ENCODE measurements at places on chromosomes 1 and 21.

GRCh38 chr1:57934745-57935144 is 510.9 kb upstream of the DAB1 start:
- DNase-seq, result no peak

DNA sequence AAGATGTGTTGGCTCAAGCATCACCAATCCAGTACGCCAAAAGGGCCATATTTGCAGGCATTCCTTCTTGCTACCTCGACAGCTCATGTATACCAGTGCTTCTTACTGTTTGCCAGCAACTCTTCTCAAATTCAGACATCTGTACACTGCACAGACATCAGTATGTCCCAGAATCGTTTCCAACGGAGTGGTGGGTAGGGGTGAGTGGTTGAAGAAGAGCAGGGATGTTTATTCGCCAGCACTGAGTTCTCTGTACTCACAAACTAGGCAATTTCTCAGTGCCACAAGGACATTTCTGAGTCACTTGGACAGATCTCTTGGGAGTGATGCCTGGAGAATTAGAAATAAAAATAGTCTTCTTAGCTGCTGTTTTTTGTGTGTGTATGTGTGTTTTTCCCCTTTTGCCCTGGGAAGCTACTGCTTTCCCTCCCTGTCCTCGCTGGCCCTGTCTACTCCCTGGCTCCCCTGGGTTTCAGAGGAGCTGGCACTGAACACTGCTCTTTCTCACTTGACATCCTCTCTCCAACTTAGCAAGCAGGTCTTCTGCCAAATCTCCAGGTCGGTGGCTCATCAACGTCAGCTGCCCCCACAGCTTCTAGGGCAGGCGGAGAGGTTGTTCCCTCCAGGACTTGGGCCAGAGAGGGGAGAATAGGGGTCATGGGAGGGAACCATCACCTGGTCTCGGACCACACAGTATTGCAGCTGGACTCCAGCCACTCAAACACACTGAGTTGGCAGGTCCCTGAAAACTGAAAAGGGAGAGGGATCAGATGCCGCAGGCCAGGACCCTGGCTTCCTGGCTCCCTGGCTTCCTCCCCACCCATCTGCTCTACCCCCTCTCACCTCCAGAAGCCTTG is 90.5 kb downstream of the NMNAT2 start:
- no peak for DNase-seq

- no peak for DNase-seq
Observed at GRCh38 chr1:180571060-180571831, 12.5 kb downstream of the OVAAL start.

GRCh38 chr1:178275553-178275952 is 181.6 kb downstream of the RASAL2 start:
- DNase-seq, result no peak

- no peak for DNase-seq
Observed at GRCh38 chr1:29412591-29412990, 176.3 kb downstream of the PTPRU start.

GRCh38 chr1:211708006-211708405 is 32.6 kb upstream of the NEK2 start:
- DNase-seq, result no peak

DNA sequence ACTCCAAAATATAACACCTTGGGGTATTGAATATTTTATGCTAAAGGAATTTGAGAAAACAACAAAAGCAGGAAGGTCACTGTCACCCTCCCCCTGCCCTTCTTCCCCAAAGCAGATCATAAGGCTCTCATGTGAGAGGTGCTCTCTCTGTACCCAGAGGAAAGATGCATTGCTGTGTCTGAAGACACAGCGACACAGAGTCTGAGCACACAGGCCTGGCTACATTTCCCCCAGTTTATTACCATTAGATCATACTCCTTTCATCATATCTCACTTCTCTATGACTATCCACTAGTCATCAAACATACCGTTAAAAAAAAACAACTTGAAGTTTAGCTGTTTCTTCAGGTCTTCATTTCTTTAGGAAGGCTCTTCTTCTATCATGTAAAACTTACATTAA is 127.1 kb downstream of the PPIAL4G start:
- no peak for DNase-seq

DNA sequence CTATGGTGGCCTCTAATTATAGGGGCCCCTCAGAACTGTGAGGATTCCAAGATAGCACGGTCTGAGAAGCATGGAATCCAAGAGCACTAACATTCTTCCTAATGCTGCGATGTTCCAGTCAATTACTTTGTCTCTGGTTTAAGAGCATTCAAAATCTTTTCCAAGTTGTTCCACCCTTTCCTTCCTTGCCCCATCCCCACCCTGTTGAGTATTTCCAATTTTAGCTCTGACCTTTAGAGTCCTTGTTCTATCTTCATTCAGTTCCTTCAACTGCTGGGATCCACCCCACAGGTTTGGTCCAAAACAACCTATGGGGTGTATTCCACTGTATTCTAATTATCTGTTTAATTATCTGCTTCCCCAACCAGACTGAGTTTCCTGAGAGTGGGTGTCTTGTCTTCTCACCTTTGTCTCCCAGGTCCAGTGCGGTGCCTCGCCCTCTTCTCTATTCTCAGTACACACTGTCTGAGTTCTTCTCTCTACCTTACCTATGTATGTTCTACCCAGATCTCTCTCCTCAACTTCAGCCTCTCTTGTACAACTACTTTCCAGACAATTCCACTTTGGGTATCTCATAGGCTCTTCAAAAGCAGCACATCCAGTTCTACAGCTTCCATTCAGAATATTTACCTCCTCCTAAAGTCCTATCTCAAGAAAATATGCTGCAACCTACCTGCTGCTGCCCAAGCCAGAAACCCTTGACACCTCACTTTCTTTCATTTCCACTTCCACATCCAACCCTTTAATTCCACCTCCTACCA is 25.0 kb upstream of the BCL9 start:
- DNase-seq, result no peak

Data from keratinocyte (primary cell).